ENCODE measurements at places on chromosomes 16 and 17.

GRCh38 chr16:77472262-77472661, 37.4 kb upstream of the ADAMTS18 start:
- no peak for DNase-seq

- DNase-seq, result no peak
These were observed 15.0 kb downstream of the GFOD2 start for GRCh38 chr16:67704110-67704509.

GRCh38 chr17:76685846-76686245, 24.9 kb downstream of the MXRA7 start:
- DNase-seq, result no peak

- DNase-seq, result no peak
These were observed 1.1 kb upstream of the WBP2 start for GRCh38 chr17:75856062-75856756.

- DNase-seq, result peak; percentile 51
These were observed 73.8 kb downstream of the XYLT1 start for GRCh38 chr16:17396762-17397498.

DNA sequence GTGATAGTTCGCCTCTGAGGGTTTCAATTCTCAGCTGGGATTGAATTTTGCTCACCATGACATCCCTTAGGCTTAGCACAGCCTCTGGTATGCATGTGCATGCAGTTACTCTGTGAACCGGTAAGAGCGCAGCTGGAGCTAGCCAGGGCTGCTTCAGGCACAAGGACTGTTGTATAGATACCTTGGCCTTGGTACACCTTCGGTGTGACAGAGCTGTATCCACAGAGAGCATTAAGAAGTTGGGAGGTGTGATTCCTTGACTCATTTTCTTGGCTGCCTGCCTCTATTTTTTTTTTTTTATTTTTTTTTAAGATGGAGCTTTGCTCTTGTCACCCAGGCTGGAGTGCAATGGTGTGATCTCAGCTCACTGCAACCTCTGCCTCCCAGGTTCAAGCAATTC, 2.2 kb upstream of the NUTF2 start:
- no peak for DNase-seq

GRCh38 chr17:50139950-50140885, 10.3 kb upstream of the SAMD14 start:
- peak; percentile 83 for DNase-seq

- DNase-seq, result no peak
These were observed 48.5 kb downstream of the WWOX start for GRCh38 chr16:78147911-78148401.

GRCh38 chr16:19269098-19269497, 16.4 kb upstream of the CLEC19A start:
- no peak for DNase-seq

GRCh38 chr17:64092113-64092512, 37.8 kb downstream of the ERN1 start:
- DNase-seq, result no peak

- no peak for DNase-seq
These were observed 9.8 kb downstream of the CPSF4L start for GRCh38 chr17:73251871-73252270.

- DNase-seq, result no peak
These were observed 185.3 kb downstream of the ZNF423 start for GRCh38 chr16:49670627-49671026.

All from T-cell (primary cell).